ENCODE measurements at places on chromosomes 1 and 21.

DNA sequence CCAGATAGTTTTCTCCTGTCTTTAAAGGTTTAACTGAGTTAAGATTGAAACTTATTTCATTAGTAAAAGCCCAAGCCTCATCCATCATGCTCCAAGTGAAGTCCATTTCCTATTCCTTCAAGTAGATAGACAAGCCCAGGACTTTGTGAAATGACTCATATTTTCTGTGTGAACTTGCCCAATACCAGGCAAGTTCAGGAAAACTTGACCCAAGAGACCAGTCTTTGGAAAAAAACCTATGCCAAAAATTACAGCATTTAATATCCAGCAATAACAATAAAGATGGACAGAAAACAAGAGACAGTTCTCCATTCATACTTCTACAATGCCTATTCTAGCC lies 405 bp upstream of the RAB29 start:
- DNase-seq: no peak

DNA sequence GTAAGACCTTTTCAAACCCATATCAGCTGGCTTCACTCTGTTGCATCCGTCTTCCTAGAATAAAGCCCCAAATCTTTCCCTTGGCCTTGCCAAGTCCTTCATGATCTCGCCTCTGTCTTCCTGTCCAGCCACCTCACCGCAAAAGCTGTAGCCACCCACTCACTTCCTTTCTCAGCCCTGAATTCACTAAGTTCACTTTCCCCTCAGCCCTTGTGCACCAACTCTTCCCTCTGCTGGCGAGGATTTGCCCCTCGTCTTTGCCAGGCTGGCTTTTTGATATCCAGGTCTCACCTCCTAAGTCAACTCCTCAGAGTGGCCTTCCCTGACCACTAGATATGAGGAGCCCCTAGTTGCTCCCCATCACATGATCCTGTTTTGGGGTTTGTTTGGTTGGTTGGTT lies 3.9 kb upstream of the COL16A1 start:
- peak; percentile 33 for DNase-seq

GRCh38 chr1:19488136-19488535 lies 2.8 kb upstream of the CAPZB start:
- DNase-seq: no peak

DNA sequence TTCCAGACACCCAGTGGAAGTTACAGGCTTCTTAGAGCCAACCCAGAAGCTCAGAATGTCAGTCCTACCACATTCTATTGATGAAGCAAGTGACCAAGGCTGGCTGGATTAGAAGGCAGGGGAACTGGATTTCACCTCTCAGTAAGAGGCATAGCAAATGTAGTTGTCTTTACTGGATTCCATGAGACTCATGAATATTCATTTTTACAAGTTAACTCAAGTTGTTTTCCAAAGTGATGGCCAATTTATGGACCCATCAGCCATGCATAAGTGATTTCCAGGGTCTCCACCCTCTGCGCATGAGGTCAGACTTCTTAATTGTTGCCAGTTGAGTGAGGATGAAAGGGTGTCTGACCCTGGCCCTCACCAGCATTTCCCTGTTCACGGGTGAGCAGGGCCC lies 426.8 kb upstream of the VAMP3 start:
- no peak for DNase-seq

DNA sequence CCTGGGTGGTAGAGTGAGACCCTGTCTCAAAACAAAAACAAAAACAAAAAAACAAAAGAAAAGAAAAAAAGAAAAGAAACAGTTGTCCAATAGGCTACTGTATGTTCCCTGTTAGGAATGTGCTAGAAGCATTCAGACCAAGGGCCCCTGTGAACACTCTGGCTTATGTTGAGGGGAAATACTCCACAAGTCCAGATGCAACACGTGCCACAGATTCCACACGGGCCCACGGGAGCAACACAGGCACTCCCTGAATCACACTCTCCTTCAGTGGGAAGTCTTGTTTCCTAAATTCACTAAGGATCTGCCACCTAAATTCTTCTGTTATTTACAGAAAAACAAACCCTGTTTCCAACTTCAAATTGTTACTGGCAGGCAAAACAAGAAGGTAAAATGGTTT lies 291.1 kb downstream of the PCP4 start:
- DNase-seq: no peak

DNA sequence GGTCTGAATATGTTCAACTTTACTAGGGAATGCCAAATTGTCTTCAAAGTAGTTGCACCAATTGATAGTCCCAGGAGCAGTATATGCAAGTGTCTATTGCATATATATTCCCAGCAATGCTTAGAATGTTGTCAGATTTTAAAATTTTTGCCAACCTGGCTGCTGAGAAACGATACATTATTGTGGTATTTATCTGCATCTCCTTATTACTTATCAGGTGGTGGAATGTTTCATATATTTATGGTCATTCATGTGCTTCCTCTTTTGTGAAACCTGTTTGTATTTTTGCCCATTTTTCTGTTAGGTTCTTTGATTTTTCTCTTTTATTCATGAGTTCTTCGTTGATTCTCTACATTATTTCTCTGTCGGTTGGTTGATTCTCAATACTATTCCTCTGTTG lies 39.5 kb downstream of the COLGALT2 start:
- DNase-seq: no peak

DNA sequence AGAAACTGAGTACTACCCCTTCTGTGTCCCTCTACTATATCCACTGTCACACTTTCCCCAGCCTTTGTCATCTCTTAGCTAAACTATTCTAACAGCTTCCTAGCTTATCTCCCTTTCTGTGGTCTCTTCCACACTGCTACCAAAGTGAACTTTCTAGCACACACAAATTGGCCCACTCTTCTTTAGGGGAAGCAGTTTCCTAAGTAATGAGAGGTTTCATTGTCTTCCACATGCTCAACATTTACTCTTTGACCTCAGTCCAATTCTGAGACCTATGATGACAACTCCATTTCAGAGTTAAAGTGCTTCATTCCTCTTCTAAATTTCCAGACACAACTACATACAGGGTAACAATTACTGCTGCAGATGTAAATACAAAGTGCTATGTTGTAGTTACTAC lies 32.9 kb downstream of the SCYL3 start:
- no peak for DNase-seq

- DNase-seq: no peak
Measured at GRCh38 chr1:118247593-118247992, 62.6 kb upstream of the SPAG17 start.

DNA sequence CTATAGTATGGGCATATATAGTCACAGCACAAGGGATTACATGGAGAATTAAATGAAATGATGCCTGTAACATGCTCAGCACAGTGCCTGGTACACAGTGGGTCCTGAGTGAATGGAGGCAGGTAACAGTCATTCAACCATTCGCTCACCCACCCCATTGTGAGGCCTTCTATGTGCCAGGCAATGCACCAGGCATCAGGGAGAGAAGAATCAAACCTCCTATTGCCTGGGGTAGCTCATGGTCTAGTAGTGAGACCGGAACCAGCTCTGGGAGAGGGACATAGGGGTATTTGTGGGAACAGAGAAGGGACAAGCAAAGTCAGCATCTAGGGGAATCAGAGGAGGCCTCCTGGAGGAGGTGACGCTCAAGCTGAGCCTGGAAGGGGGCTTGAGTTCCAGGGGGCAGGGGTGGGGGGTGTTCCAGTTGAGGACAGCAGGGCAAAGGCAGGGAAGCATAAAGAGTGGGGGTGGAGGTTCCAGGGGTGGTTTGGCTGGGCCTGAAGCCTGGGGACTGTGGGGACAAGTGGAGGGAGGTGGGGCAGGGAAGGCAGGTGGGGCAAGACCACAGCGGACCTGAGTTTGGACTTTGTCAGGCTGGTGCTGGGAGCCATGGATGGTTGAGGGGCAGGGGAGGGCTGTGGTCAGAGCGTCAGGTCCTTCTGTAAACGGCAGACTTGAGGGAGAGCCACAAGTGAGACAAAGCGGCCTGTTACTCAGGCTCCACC lies 591.6 kb downstream of the PTPRU start:
- DNase-seq: no peak

DNA sequence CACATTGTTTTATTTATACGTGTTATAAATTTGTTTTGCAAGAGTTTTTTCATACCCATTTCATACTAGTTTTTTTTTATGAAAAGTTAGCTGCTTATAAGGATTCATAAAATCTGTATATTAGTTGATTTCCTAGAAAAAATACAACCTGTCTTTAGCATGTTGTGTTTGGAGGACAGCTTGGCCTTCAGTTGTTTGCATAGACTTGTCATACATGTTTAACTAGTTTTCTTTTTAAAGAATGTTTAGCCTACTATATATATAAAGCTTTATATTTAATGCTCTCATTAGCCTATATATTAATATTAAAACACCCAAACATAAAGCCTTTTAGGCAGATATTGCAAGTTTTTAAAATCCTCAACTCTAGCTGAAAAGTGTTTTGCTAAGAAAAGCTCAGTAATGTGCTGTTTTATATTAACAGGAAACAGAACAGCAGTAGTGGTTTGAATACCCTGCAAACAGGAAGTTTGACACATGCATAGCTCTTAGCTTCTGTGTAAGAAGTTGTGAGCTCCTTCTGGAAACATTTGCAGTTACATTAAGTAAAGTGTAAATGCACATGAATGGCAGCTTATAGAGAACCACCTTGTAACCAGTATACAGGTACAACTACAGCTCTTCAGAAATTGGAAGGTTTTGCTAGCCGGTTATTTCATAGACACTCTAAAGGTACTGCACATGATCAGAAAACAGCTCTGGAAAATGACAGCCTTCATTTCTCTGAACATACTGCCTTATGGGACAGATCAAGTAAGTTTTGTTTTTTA lies at the start of gene PRKACB:
PRKACB (plus strand) TSS at position 476 of the 770 bp plus-strand sequence; CDS start at position 567, 91 bp downstream.
- DNase-seq: no peak

DNA sequence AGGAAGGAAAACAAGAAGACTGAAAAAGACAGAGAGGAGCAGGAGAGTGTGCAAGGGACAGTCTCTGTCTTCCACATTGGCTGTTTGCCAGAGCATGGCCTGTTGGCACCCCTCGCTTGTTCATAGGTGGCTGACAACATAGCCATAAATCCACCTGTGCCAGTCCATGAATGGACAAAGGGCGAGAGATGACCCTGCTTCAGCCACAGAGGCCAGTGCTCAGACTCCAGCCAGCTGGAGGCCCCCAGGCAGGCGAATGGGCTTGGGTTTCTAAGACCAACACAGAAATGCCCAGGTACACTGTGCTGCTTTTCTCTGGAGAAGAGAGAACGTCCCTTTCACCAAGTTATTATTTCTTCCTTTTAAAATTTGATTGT lies 60.6 kb downstream of the RIPK4 start:
- DNase-seq: no peak

- DNase-seq: no peak
Measured at GRCh38 chr1:31266547-31266946, 26.9 kb upstream of the NKAIN1 start.

DNA sequence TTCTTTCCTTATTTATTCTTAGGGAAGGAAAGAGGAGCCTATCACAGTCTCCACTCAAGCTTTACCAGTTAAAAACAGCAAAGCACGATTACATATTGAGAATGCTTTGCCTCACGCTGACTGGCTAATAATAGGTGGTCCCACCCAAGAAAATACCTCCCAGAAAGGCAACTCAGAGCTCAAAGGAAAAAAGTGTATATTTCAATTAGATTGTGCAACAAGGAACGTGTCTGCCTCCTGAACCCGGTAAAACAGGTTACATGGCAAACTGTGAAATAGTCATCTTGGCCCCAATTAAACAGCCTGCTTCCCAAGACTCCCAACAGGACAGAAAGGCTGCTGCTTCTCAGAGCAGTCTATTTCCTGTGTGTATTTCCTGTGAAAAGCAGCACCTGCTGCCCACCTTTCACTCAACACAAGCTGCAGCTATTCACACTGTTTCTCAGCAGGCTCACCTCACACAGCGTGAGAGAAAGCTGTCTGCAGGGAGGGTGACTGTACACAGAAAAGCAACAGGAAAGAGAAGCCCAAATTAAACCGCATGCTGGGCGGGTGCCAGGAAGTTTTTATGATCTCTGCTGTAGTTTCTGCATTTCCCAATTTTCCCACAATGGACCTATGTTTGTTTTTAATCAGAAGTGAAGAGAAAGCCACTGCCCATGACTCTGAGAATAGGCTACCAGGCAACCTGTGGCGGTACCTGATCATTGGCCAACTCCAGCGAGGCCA lies 44.0 kb downstream of the URB1 start:
- DNase-seq: no peak

DNA sequence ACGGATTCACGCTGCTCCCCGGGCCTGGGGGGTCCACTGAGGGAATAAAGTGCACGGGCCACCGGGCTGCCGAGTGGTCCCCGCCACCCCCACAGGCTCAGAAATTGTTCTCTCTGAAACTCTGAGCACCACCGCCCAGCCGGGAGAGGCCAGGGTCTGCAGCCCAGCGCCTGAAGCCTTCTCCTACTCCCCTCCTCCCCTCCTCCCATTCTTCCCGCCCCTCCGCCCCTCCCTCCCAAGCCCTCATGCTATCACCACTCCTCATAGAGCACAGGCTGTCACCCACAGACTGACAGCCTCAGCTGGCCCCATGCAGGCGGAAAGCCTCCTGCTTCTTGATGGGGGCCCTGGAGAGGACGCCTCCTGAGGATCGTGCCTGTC lies 707 bp upstream of the GPR153 start:
- no peak for DNase-seq

GRCh38 chr1:110673805-110674336 lies 869 bp downstream of the KCNA3 start:
- DNase-seq: no peak

DNA sequence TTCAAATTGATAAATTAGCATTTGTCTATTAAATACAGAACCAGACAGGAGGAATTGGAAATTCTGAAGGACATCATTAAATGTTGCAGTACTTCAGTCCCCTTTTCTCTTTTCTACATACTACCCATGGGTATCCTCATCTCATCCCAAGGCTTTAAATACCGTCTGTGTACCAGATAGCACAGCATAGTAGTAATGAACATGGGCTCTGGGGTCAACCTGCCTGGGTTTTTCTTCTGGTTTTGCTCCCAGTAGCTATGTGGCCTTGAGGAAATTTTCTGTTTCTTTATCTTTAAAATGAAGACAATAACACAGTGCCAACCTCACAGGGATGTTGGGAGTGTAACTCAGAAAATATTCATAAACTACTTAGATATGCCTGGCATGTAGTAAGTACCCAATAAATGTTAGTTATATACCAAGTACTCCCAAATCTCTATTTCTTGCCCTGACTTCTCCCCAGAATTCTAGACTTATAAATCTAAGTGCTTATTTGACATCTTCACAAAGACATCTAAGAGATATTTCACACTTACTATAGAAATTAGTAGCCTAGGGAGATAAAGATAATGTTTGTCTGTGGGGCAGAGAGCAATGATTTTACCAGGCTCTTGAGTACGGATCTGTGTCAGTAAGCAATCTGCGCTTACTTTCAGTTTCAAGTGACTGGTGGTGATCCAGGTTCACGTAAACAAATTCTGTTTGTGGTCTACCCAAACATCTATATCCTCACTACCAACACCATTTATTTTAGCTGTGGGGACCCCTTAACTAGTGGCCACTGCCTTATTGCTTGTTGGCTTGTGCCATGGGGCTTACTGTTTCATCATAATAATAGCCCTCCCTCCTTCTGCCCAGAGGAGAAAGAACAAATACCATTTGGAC lies 37.3 kb downstream of the VANGL2 start:
- DNase-seq: no peak

- DNase-seq: no peak
Measured at GRCh38 chr1:181317261-181317930, 165.9 kb upstream of the CACNA1E start.
